Neural crest cell (in vitro differentiated cells): ENCODE measurements at places on chromosomes 3 and 15.

GRCh38 chr15:100922192-100923040 lies 3.3 kb downstream of the LRRK1 start:
- DNase-seq, result no peak

GRCh38 chr3:65935724-65936123 lies 103.0 kb downstream of the MAGI1 start:
- no peak for DNase-seq

GRCh38 chr3:176789947-176790346 lies 407.3 kb downstream of the TBL1XR1 start:
- no peak for DNase-seq

GRCh38 chr3:53379898-53380297 lies 32.6 kb upstream of the DCP1A start:
- no peak for DNase-seq

GRCh38 chr15:92745845-92746271 lies 90.3 kb upstream of the FAM174B start:
- no peak for DNase-seq

GRCh38 chr15:23566651-23567050 lies 1.2 kb downstream of the MKRN3 start:
- no peak for DNase-seq

- no peak for DNase-seq
These were observed 25.2 kb upstream of the IQSEC1 start for GRCh38 chr3:13098192-13098988.

GRCh38 chr3:164208821-164209220 lies 869.5 kb downstream of the SI start:
- DNase-seq, result no peak

DNA sequence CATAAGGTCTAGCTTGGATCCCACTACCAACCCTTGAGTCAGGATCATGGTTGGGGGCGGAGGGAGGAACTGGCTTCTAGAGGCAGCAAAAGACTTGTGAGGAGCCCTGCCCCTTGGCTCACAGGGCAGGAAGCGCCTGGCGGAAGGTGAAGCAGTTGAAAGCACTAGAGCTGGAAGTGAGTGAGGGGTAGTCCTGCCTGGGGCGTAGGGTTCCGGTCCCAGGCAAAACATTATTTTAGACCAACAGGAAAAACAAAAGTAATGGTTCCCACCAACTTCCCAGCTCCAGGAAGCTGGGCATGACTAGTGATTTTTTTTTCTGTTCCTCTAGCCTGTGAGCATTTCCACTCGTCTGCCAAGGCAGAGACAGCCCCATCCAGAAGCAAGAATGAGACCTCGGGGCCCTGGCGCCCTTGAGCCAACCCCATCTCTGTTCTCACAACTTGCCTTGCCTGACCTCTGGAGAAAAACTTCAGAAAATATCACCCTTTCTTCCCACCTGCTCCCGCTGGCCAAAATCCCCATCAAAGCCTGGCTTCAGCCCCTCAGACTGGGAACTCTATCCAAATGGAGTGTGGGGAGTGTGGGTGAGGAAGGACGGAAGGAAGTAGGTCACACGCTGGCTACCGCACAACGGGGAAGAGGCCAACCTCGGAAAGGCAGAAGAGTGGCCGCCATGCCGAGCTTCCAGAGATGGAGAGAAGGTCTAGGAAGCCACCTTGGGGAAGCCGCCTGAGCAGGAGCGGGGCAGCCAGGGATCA lies 57.5 kb downstream of the RBPMS2 start:
- no peak for DNase-seq

DNA sequence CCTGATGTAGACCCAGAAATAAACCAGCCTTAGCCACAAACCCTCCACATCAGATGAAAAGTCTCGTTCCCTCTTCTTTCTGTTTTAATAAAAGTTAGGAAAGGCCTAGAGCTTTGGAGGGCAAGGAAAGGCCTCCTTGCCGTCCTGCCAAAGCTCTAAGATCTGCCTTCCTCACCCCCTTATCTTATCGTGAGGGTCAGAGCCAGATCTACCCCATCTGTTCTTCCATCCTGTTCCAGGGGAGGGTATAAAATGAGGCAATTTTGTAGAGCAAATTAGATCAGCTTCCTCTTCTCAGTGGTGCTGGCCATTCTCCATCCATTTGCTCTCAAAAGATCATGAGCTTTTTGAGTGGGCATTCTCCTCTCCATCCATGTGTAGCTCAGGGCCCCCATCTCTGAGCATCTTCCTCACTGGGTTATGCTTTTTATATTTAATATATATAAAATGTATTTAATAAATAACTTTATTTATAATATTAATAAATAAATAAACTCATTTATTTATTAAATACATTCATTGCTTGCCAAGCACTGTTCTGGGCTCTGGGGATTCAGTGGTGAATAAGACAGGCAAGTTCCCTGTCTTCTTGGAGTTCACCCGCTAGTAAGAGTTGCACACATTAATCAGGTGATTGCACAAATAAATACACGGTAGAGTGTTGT lies 2.0 kb upstream of the SLC24A1 start:
- DNase-seq, result no peak

DNA sequence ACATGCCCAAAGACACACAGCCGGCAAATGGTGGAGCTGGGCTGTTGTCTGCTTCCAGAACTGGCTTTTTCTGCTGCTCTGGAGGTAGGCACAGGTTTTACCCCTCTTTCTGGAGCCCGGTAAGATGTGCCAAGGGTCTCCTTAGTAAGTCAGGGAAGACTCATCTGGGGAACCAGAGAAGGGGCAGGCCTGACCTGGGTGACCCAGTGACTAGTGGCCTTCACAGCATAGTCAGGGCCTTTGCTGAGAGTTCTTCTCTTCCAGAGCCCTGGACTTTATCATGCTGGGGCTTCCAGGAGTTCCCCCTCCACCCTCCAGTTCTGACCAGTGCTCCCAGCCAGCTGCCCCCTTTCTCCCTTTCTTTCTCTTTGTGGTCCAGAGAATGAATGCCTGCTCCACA lies 3.2 kb downstream of the CD276 start:
- no peak for DNase-seq

DNA sequence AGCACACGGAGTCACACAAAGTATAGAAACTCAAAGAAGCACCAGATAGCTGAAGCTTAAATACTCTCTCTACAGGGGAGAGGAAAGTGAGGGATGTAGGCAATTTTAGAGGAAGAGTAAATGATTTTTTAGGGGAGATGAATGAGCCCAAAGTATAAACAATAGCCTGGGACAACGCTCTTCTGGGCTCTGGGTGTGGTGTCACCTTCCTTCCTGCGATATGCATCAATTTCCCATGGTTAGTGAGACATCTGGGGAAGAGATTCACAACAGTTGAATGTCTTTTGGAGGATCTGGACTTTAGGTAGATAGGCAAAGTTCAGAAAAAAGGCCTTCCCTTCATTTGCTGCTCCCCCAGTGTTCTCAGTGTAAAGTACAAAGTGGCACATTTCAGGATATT lies 125.2 kb downstream of the EFHB start:
- no peak for DNase-seq

- no peak for DNase-seq
These were observed 9.5 kb downstream of the RPSA start for GRCh38 chr3:39415983-39416382.

GRCh38 chr3:151345859-151346258 lies 16.5 kb upstream of the P2RY13 start:
- no peak for DNase-seq

GRCh38 chr3:112635674-112636073 lies 5.3 kb downstream of the CCDC80 start:
- no peak for DNase-seq

DNA sequence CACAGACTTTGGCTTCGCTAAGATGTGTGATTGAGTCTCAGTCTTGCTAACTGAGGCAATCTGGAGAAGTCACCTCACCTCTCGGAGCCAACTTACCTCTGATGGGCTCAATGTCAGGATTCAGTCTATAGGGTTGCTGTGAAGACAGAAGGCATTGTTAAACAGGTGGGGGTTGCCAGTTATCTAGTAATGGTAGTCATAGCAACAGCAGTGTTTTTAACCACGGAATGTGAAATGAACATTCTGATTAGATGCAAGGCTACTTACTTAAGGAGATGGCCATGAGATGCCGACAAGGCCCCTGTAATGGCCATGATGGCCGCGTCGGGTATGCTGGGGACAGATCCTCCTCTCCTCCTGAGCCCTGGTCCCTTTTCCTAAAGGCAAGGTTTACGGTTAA lies 243.1 kb downstream of the GABRG3 start:
- no peak for DNase-seq

GRCh38 chr15:69484837-69485236 lies 32.2 kb downstream of the RPLP1 start:
- DNase-seq, result no peak

DNA sequence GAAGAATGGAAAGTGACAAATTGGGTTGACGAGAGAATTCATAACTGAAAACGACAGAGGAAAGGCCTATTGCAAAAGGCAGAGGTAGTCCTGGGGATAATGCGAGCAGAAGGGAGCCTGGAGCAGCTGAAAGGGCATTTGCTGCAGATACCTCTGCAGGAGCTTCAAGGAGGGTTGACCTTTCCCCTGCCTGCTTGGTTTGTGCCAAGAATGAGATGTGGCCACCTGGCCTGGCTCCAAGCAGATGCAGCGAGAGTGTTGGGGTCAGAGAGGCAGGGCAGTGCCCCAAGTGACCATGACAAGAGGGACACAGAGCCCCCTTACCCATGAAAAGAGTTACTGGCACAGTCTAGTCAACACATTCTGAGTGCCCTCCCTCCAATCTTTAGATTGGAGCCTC lies 43.5 kb downstream of the SLC41A3 start:
- DNase-seq, result no peak

- DNase-seq, result no peak
These were observed 49.4 kb upstream of the ITGA11 start for GRCh38 chr15:68481321-68481720.

DNA sequence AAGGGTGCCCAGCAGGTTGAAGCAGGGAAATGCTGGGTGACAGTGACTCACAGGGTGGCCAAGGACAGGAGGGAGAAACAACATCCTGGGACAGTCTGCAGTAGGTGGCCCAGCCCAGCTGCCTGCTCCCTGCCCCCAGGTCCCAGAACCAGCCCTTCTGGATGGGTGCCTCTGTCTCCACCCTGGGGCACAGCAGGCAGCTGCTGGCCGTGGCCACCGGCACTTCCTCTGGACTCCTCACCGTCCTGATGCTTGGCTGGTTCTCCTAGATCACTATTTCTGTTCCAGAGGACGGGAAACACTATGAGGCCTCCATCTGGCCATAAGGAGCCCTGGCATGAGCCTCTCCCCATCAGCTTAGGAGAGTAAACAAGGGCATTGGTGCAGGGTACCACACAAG lies 258.9 kb downstream of the XXYLT1 start:
- DNase-seq, result no peak

DNA sequence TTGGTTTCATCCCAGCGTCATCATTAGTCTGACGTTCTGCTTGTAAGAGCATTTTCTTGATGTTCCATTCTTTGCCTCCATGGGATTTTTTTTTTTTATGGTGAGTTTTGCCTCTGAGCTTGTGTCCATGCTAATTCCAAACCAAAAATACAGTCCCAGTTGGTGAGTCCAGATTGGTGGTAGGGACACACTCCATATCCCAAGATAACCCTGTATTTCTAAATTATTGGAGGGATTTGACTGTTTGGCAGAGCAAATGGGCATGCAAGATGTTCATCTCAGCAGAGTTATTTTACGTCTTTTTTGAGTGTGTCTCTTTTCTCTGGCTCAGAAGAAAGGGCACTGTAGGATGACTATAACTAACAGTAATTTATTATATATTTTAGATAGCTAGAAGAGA lies 526.8 kb upstream of the CFAP20DC start:
- DNase-seq, result no peak

DNA sequence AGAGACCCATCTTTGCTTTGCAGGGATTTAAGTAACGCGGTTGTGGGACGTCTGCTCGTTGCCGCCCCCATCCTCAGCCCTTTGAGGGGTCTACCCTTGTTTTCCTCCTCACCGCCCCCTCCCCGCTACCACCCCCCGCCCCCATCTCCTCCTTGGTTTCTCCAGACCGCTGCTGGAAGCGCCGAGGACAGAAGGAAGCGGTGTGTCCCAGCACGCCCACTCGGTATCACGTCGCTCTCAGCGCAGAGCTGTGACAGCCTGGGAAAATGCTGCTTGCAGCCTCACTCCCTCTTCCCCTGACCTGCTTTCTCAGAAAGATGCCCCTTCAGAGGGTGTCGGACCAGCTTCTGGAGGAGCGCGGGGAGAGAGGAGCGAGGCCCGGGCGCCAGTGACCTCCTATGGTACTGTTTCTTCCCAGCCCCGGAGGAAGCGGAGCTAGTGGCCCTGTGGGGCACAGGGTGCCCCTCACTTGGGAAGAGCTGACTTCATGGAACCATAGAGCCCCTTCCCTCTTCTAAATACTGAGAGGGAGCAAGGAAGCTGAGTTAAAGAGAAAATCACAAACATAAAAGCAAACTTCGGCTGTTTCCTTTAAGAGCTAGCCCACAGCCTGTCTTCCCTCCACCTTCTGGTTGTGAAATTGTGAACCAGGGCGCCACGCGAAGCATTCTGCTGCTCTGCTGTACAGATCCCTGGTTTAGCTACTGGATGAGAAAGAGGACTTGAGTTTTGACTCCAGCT lies 698 bp downstream of the IL1RAP start:
- DNase-seq, result peak; percentile 17

DNA sequence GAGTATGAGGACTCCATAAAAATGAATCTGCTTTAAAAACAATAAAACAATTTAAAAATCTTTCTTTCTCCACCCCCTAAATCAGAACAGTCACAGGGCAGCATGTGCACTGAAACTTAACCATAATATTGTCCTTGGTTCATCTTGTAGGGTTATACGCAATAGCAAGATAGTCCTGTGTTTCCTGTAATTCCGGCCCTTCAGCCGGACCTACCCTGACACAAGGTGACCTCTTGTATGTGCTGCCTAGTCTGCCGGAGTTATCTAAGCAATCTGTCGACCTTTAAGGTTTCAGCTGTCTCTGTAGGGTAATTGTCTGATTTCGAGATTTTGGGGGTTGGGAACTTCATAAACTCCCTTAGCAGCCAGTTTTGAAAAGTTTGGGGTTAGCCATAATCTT lies 99.9 kb downstream of the DHX36 start:
- no peak for DNase-seq

GRCh38 chr3:126211569-126211968 lies 31.2 kb upstream of the ALDH1L1 start:
- DNase-seq, result no peak

DNA sequence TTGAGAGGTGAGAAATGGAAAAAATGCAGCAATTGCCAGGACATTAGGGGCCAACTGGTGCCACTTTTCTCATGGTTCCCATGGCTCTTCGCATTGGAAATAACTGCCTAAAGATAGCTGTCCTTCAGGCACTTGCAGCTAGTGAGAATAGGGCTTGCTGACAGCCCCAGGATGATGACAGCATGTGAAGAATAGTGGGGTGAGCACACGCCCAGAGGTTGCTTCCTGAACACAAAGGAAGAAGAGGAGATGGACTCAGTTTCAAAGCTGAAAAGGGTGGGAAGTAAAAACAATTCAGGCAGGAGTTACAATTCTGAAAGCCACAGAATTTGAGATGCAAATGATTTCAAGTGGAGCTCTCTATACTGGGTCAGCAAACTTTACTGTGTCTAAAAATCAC lies 45.6 kb downstream of the TNFAIP8L3 start:
- DNase-seq, result no peak
